Left lung (tissue), 14 donors: ENCODE measurements at places on chromosomes 5 and 9. TPM values are rescaled to one million over a fixed set of nuclear protein-coding genes. Genes with fewer than 3 reads are reported as not detected.

EPB41L4B gene
- polyA plus RNA-seq: 16.7 TPM

DMRT3 gene
- polyA plus RNA-seq: not detected

RAB3C gene
- 1.1 TPM for polyA plus RNA-seq

EGFL7 gene
- 126 TPM for polyA plus RNA-seq

PCDHB10 gene
- polyA plus RNA-seq: 6.1 TPM

PTPRD gene
- 130 TPM for polyA plus RNA-seq
